ENCODE measurements at places on chromosomes 7 and 10. TPM values are rescaled to one million over a fixed set of nuclear protein-coding genes. Genes with fewer than 3 reads are reported as not detected.
A peak's percentile ranks its signal among the peaks of the same experiment; 100 is the strongest.

DNA sequence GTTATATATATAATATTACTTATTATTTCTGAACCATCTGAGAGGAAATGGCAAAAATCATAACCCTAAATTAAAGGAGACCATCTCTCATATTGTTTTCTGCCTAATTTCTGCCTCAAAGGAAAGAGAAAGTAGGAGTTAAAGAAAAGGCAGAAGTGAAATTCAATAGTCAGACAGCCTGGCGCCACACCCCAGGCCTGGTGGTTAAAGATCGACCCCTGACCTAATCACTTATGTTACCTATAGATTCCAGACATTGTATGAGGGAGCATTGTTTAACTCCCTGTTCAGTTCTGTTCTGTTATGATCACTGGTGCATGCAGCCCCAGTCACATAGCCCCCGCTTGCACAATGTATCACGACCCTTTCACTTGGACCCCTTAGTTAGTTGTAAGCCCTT lies 24.9 kb upstream of the CHST3 start:
- no peak for DNase-seq

- DNase-seq, result peak; percentile 94
These were observed 2.4 kb upstream of the UBE3C start for GRCh38 chr7:157136372-157136771.

The SCIN gene
- not detected for total RNA-seq

DNA sequence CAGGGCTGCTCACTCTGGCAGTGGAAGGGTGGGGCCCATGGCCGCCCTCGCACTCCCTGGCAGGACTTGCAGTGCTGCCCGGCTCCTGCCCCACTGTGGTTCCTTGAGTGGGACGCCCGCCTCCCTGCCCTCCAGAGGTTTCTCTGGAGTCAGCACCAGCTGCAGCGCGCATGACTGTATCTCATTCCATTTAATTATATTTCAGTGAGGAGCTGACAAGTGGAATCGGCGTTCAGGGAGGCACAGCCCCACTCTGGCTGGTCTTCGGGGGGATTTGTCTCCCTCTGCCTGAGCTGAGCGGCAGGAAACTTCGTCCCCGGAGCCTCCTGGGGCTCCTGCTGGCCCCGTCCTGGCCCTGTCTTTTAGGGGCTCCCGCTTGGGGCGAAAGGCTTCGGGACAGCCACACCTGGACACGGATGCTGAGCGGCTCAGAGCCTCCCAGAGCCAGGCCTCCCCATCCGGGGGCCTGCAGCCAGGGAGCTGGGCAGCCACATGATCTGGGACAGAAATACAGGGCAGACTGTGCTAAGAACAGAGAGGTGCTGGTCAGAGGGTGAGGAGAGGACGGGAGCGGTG lies 75.3 kb upstream of the NKX6-2 start:
- DNase-seq, result no peak

DNA sequence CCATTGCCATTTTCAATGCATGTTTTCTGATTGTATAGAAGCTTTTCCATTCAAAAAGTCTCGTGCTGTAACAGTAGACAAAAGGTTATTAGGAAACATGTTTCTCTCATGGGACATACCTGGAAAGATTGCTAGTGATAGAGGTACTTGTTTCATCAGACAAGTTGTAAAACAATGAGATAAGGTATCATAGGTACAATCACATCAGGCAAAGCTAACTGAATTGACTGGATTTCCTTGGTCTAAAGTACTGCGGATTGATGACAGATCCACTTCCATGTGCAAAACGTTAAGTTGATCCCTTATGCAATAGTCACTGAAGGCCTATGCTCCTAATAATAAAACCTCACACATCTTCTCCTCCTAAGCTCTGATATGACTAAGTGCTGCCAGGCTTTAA lies 6.5 kb upstream of the RNF32 start:
- DNase-seq, result no peak
